ENCODE measurements at places on chromosomes 5 and 9. TPM values are rescaled to one million over a fixed set of nuclear protein-coding genes. Genes with fewer than 3 reads are reported as not detected.

DNA sequence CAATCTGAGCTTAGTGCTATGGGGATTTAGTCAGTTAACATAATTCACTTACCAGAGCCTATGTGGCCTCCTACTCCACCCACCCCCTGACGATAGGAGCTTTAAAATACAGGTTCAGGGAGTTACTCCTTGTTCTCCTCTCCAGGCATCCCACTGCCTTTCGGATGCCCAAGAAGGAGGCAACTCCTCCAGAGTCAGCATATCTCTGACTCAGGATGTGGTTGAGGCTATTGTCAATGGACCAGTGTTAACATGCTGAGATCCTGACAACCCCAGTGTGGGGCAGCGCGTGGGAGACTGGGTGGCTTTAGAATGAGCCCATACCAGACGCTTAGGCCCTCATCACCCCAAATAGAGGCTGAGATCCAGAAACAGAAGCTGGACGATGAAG lies 27.4 kb downstream of the BICD2 start:
- H3K27ac ChIP-seq, result peak overlapping the region; percentile 14
- DNase-seq, result no peak
- H3K4me1 ChIP-seq, result peaks cover 81% of the 10 kb centered on the region
- no peaks in the 10 kb centered on the region for H3K36me3 ChIP-seq
- no peak overlapping the region for H3K4me3 ChIP-seq

The MELK gene
- total RNA-seq, result 0.27 TPM

The N4BP3 gene
- total RNA-seq, result 1.8 TPM

The TEX48 gene
- not detected for total RNA-seq

The C7 gene
- 175 TPM for total RNA-seq

All from left ventricle myocardium inferior (tissue), 1 donor.